ENCODE measurements at places on chromosomes 13 and 19. TPM values are rescaled to one million over a fixed set of nuclear protein-coding genes. Genes with fewer than 3 reads are reported as not detected.

Gene C19orf67
- not detected for total RNA-seq

Gene TMEM59L
- 4.1 TPM for total RNA-seq

Gene SHISA2
- not detected for total RNA-seq

Gene SERP2
- 8.0 TPM for total RNA-seq

Gene KISS1R
- total RNA-seq: not detected

Gene GRK1
- not detected for total RNA-seq
